Upper lobe of right lung (tissue), 1 donor: ENCODE measurements at places on chromosomes 11 and 22. TPM values are rescaled to one million over a fixed set of nuclear protein-coding genes. Genes with fewer than 3 reads are reported as not detected.
A peak's percentile ranks its signal among the peaks of the same experiment; 100 is the strongest.

DNA sequence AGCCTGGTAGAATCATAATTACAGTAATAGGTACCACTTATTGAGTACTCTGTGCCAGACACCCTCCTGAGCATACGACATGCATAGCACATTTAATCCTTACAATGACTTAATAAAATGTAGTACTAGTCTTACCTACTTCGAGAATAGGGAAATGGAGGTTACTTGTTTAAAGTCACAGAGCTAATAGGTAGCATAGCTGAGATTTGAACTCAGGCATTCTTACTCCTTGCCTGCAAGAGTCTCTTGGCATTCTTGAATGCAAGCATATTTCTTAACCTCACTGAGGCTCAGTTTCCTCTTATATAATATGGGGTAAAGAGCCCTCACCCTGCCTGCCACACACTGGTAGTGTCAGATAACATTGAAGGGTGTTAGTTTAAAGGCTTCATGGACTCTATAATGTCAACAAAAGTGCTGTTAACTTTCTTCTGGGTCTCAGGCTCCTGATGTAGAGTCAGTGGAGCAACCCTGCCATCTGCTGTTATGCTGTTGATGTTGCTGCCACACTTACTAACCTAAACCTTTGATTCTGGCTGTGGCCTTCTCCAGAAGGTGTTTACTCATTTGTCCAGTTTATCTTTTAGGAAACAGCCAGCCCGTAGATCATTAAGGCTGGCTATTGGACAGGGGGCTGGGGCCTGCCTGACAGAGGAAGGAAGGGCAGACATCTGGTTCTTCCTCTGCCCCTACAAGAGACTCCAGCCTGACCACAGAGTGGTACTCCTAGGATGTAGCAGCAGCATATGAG lies 18.9 kb downstream of the LIMK2 start:
- DNase-seq: no peak

- DNase-seq: peak; percentile 78
Measured at GRCh38 chr11:67117672-67118180, 1.3 kb upstream of the KDM2A start.

DNA sequence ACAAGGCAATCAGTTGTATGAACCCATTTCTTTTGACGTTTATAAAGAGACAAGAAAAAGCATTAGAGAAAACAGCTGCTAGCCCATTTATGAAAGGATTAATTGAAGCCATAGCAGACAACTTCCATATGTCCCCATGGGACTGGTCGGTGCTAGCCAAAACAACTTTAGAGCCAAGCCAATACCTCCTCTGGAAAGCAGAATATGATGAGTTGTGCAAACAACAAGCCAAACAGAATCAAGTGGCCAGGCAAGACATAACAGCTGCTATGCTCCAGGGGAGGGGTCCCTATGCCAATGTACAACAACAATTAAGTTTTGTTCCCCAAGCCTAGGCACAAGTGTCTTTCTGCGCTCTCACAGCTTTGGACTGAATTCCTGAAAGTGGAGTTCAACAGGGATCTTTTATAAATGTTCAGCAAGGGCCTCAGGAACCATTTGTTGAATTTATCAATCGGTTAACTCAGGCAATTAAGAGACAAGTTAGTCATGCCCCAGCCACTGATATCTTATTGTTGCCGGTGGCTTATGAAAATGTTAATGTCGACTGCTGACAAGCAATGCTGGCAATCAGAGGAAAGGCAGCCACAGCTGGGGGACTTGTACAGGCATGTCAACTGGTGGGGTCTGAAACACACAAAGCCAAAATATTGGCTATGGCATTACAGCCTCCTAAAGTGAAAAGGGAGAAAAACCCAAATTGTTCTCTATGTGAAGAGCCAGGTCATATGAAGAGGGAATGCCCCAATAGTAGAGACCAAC lies 1593.1 kb upstream of the TENM4 start:
- DNase-seq: no peak

DNA sequence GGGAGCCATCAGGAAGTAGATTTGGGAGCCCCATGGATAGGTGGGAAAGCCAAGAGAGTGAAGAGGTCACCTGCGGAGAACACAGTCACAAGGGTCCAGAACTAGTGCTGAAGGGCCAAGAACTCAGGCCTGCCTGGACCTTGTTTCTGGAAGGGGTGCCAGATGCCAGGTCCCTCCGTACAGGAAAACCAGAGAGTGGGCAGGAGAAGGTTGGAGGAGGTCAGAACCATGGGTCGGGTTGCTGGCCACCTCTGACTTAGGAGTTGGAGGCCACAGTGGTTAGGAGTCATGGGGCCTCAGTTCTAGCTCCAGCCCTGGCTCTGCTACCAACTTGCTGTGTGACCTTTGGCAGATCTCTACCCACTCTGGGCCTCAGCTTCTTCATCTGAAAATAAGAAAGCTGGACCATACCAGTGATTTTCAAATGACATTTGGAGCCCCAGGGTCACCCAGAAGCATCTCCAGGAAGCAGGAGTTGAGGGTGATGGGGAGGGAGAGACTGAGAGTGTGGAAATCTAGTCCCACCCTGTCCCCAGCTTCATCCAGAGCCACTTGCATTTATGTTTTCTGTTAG lies 20.8 kb upstream of the TUB start:
- DNase-seq: no peak

- DNase-seq: no peak
Measured at GRCh38 chr11:95939091-95939490, 15.2 kb upstream of the MTMR2 start.

GRCh38 chr11:118263695-118264568 lies at the start of gene MPZL2:
Gene MPZL2 (minus strand): TSS chr11:118264297. CDS start chr11:118264153, 144 bp downstream.
- DNase-seq: peak; percentile 83

DNA sequence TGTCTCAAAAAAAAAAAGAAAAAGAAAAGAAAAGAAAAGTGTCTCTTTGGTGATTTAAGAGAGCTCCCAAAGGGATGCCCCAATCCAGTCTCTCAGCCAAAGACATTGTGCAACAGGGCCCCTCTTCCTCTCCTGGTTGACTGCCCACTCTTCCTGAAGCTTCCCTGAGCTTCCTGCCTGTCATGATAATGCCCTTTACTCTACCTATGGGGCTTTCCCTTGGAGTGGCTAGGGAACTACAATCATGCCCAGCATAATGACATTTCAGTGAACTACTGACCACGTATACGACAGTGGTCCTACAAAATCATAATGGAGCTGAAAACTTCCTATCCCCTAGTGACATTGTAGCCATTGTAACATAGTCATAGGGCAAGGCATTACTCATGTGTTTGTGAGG lies 118.0 kb downstream of the RASSF10 start:
- no peak for DNase-seq

- DNase-seq: no peak
Measured at GRCh38 chr11:132278801-132279574, 908.6 kb downstream of the NTM start.

The KDM4E gene
- total RNA-seq: not detected

The PNPLA5 gene
- not detected for total RNA-seq

The ZNF215 gene
- total RNA-seq: 2.4 TPM

The SLC6A5 gene
- total RNA-seq: not detected

The UCP3 gene
- 2.6 TPM for total RNA-seq
